Endothelial cell of umbilical vein (primary cell): ENCODE measurements at places on chromosomes 5 and 9. TPM values are rescaled to one million over a fixed set of nuclear protein-coding genes. Genes with fewer than 3 reads are reported as not detected.
A peak's percentile ranks its signal among the peaks of the same experiment; 100 is the strongest.

SHB gene
- 22.3 and 24.9 TPM in 2 replicates for total RNA-seq

FOXD4L6 gene
- total RNA-seq: 0.35 TPM in 1 of 2 replicates, not detected in the other

PDE6A gene
- not detected in 2 replicates for total RNA-seq

RRAGA gene
- 78.5 and 81.2 TPM in 2 replicates for total RNA-seq

SCGB3A2 gene
- total RNA-seq: not detected in 2 replicates

TMEM174 gene
- total RNA-seq: not detected in 2 replicates

TAF1L gene
- total RNA-seq: not detected in 2 replicates

NXNL2 gene
- not detected in 2 replicates for total RNA-seq

DNA sequence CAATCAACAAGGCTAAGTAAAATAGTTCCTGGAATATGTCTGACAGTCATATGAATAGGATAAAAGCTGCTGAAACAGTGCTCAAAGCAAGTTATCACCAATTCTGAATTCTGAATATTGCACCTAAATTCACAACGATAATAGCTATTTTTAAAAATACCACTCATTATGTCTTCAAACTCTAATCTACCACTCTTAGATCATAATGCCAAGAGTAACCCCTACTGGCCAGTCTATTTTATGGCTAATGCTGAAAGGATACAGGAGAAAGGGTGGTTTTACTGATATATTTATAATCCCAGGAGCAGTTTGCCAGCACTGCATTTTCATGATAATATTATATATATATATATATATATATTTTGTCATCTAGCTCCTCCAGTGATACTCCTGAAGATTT lies 232.8 kb downstream of the PDE4D start:
- DNase-seq: peak; percentile 52

- peak; percentile 91 for DNase-seq
Observed at GRCh38 chr5:107431998-107432397, 238.7 kb downstream of the EFNA5 start.

DNA sequence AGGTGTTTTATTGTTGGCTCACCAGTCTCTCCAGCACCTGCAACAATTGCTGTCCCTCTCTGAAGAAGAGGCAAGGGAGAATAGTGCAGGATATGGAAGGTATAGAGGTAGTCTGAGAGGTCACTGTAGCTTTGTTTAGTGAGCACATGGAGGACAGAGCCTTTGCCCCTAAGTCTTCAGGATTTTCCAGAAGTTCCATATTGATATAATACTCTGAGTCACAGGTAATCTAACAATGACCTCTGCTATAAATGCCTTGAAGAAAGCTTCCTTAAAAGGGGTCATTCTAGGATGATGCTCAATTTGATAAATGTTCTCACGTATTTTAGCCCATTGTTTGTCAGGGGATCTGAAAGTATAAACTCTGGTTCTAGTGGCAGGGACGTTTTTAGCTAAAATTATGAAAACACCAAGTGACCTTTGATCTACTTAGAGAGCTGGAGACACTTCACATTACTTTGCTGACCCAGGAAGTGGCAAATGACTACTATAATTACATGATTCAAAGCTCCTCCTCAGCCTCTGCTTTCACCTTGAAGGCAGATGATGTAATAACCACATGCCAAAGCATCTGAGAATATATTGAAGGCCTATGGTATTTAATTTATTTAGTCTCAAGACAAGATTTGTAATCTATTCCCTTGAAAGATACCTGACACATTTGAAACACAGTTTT lies 366.9 kb upstream of the NUDT12 start:
- DNase-seq: no peak

DNA sequence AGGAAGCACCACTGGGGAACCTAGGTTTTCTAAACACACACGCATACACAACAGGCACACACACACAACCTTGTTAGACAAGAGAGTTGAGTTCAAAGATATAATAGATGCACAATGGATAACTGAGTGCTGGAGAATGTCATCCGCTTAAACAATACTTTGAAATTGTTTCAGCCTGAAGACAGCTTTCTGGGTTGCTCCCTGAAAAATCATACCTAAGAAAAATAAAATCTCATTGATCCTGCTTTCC lies 126.1 kb downstream of the TMEM161B start:
- DNase-seq: no peak

- no peak for DNase-seq
Observed at GRCh38 chr5:6572086-6572824, 60.6 kb downstream of the NSUN2 start.

DNA sequence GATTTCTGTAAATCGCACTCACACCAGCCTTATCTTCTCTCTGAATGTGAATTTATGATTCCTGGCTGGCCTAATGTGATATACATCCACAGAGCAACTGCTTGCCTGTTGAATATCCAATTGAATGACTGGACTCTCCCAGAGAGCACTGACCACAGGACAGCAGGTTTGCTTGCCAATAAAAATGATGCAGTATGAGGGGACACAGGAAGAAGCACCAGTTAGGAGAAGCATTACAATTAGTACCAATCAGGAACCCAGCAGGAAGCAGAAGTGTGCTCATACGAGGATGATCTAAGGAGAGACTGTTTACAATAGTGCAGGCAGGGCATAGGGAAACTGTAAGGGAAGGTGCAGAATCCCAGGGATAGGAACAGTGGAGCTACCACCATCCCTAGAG lies 127.2 kb upstream of the ZNF366 start:
- DNase-seq: peak; percentile 18

DNA sequence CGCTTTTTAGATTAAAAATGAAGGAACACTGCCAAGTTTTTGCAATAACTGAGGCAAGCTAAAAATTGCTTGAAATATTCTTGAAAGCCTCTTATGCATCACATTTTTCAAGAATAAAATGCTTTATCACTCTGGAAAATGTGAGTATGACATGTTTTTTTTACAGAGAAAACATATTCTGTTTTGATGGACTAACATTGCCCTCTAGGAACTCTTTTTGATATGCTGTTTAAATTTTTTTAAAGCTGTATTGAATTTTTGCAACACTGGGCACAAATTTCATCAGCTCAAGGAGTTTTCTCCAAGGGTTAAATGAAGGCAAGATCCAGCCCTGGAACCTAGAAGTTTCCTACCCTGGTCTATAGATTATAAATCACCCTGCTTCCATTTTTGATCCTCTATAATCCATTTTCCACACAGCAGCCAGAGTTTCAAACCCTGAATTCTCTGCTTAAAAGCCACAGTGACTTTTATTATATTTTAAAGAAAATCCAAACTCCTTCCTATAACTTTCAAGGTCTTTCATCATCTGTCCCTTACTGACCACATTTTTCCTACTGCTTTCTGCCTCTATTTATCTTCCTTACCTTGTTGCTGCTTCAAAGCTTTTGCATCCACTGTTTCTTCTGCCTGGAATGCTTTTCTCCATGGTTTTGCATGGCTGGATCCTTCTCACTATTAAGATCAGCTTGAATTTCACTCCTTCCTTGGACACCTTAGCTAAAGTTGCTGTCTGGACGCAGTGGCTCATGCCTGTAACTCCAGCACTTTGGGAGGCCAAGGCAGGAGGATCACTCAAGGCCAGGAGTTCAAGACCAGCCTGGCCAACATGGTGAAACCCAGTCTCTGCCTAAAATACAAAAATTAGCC lies 60.9 kb downstream of the IL31RA start:
- DNase-seq: no peak

GRCh38 chr9:76394960-76395252 lies 680 bp upstream of the RFK start:
- DNase-seq: no peak

DNA sequence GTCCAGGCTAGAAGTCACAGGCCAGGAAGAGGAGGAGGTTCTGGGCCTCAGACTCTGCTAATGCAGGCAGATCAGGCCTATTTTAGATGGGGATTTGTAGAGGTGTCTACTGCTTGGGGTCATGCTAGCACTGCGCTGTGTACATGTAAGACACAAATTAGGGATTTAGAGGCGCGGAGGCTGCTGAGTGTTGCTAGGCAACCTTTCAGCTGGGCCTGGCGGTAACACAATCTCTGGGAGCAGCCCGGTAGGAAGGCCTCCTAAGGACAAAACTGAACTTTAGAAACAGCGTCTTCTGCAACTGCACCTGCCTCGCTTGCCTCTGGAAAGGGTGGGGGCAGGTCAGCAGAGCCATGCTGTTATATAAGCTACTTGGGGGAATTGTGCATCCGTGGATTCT lies 147.9 kb downstream of the MACROH2A1 start:
- DNase-seq: no peak

- no peak for DNase-seq
Observed at GRCh38 chr9:117290306-117290840, 124.5 kb downstream of the ASTN2 start.

GRCh38 chr5:8766448-8766847 lies 779.4 kb downstream of the SEMA5A start:
- no peak for DNase-seq

- no peak for DNase-seq
Observed at GRCh38 chr5:83895860-83896259, 175.2 kb upstream of the HAPLN1 start.

GRCh38 chr5:62569470-62569869 lies 9.1 kb upstream of the LRRC70 start:
- DNase-seq: peak; percentile 22

GRCh38 chr9:86062845-86063693 lies 36.3 kb downstream of the GOLM1 start:
- DNase-seq: no peak

DNA sequence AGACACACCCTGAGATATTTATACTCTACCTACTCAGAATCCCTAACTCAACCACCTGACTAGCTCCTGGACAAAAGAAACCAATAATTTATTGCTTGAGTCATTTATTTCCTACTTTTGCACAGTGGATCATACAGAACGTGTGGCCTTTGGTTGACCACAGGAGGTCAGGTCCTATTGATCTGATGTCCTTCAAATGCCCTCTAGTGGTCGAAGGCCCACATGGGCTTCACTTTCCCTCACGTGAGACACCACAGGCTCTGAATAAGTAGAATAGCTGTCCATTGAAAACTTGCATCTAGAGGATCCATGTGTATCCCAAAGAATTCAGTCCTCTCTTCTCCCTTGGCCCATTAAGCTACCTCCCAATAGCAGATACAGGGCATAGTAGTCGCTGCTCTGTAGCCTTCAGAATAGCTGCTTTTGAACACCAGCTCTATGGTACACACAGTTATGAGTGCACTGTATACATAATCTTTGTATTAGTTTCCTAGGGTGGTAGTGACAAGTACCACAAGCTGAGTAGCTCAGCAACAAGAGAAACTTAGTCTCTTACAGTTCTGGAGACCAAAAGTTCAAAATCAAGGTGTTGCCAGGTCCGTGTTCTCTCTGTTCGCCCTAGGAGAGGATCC lies 177.6 kb upstream of the SMARCA2 start:
- no peak for DNase-seq

DNA sequence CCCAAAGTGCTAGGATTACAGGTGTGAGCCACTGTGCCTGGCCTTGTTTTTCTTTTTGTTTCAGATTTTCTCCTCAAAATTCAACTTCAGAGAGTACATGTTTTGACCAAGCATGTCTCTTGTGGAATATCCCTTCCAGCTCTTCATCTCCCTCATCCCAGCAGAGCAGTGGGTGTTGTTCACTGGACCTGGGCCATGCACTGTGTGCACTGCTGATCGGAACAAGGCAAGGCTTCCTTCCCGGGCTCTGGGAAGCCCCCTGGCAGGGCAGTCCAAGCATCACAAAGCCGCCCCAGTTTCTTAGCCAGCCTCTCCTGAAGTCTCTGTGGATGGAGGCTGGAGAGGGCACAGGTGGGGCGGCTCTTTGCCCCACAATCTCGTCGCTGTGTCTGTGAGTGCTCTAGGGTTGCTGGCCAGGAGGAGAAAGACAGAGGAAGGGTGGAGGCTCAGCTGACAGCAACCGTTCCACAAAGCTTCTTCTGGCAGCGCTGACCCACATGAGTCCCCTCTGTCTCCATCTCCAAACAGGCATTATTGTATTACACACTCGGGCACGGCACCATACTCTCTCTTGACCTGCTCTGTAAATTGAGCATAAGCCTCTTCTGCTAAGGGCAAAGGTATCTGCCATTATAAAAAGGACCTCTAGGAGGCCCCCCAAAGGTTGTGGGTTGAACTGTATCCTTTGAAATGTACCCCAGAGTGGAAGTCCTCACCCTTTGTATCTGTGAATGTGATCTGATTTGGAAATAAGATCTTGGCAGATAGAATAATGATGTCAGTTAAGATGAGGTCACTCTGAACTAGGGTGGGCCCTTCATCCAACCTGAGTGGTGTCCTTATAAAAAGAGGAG lies 89.6 kb downstream of the TARS1 start:
- no peak for DNase-seq

GRCh38 chr5:172979778-172980177 lies 3.8 kb upstream of the ATP6V0E1 start:
- no peak for DNase-seq

DNA sequence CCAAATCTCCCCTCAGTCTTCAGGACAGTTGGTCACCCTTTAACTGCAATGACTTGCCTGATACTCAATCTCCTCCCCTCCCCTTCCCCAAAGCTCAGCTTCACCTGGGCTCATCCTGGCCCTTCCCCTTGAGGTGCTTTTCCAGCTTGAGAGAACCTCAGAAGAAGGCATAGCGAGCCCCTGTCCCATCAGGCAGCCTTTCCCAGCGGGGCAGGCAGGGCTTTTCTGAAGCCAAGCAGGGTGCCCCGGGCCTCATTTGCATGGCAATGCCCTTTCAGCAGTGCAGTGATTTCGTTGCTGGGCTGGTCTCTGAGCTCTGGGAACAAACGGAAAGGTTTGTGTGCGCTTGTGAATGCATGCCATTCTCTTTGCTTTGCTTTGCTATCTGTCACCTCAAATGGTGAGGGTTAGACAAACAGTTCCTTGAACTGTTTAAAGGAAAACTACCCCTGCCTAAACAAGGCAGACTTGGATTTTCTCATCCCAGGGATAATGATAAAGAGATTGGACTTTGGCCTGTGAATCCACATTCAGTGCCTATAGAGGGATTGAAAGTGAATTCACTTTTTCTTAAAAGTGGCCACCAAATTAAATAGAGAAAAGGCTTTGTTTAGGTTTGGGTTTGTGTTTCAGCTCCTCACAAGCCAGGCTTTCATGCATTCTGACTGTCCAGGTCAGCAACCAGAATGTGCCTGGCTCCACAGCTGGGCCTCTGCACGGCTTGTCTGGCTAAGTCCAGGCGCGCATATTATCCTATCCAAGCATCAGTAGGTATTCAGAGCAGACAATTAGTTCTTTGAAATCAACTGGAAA lies 165.3 kb downstream of the ZNF608 start:
- DNase-seq: peak; percentile 68
